ENCODE measurements at places on chromosomes 6 and 20. TPM values are rescaled to one million over a fixed set of nuclear protein-coding genes. Genes with fewer than 3 reads are reported as not detected.

C2 gene
- 54.2 TPM for total RNA-seq

ENPP4 gene
- 18.2 TPM for total RNA-seq

PACRG gene
- total RNA-seq = 4.6 TPM

MYBL2 gene
- total RNA-seq = not detected

- DNase-seq = no peak
- no peak overlapping the region for H3K4me3 ChIP-seq
- H3K27me3 ChIP-seq = no peaks in the 10 kb centered on the region
- H3K4me1 ChIP-seq = no peaks in the 10 kb centered on the region
- no peaks in the 10 kb centered on the region for H3K36me3 ChIP-seq
Measured at GRCh38 chr20:52746770-52747169, 225.4 kb upstream of the TSHZ2 start.

DNA sequence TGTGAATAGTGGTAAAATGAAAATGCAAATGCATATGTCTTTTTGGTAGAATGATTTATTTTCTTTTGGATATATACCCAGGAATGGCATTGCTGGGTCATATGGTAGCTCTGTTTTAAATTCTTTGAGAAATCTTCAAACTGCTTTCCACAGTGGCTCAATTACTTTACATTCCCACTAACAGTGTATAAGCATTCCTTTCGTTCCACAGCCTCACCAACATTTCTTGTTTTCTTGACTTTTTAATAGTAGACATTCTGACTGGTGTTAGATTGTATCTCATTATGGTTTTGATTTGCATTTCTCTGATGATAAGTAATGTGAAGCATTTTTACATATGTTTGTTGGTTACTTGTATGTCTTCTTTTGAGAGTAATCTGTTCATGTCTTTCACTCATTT lies 144.0 kb downstream of the SIM1 start:
- H3K27me3 ChIP-seq = no peaks in the 10 kb centered on the region
- no peak overlapping the region for H3K27ac ChIP-seq
- H3K36me3 ChIP-seq = no peaks in the 10 kb centered on the region
- no peak overlapping the region for H3K4me3 ChIP-seq

DNA sequence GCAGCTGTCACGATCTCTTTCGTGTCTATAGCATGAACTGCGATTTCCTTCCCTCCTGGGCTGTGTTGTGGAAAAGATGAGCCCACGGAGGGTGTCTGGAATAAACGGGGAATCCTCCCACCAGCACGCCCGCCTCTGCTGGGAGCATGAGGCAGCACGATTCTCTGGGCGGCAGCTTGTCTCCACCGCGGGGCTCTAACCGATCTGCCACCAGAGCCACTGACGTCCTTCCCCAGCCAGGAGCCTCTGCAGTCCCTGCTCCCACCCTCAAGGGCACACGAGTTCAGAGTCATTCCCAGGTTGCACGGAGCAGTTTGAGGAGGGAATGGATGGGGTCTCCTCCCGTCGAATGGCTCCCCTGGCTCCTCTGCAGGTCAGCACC lies 197.6 kb downstream of the DLL1 start:
- DNase-seq = no peak
- no peaks in the 10 kb centered on the region for H3K27me3 ChIP-seq
- no peak overlapping the region for H3K27ac ChIP-seq

- H3K36me3 ChIP-seq = no peaks in the 10 kb centered on the region
- peak overlapping the region; percentile 57 for H3K27ac ChIP-seq
- peak; percentile 86 for DNase-seq
- H3K4me1 ChIP-seq = no peaks in the 10 kb centered on the region
- no peak overlapping the region for H3K4me3 ChIP-seq
Measured at GRCh38 chr20:5072756-5073659, 46.8 kb downstream of the PCNA start.

DNA sequence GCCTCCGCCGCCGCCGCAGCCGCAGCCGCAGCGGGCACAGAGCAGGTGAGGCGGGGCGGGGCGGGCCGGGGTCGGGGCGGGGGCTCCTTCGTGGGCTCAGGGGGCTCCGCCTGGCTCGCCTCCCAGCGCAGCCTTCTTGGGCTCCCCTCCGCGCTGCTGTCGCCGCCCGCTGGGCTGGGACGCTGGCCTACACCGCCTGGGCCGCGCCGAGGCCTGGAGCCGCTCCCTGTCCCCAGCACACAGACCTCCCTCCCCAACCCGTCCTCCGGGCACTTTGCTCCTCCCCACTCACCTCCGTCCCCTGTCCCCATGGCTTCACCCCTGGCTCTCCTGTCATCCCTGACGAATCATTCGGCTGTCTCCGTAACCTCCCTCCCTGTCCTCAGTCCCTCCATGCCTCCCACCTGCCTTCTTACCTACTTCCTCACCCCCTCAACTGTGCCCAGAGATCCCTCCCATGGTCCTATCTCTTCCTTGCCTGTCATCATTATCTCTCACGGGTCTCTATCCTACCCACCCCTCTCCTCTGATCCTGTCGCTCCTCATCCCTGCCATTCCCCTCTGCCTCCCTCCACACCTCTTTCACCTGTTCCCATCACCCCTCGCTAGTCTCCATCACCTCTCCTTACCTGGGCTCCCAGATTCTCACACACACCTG lies 512 bp downstream of the TTBK1 start:
- no peak for DNase-seq
- H3K27ac ChIP-seq = no peak overlapping the region
- H3K4me1 ChIP-seq = no peaks in the 10 kb centered on the region
- no peak overlapping the region for H3K4me3 ChIP-seq
- peaks cover 43% of the 10 kb centered on the region for H3K27me3 ChIP-seq
- H3K36me3 ChIP-seq = no peaks in the 10 kb centered on the region

DNA sequence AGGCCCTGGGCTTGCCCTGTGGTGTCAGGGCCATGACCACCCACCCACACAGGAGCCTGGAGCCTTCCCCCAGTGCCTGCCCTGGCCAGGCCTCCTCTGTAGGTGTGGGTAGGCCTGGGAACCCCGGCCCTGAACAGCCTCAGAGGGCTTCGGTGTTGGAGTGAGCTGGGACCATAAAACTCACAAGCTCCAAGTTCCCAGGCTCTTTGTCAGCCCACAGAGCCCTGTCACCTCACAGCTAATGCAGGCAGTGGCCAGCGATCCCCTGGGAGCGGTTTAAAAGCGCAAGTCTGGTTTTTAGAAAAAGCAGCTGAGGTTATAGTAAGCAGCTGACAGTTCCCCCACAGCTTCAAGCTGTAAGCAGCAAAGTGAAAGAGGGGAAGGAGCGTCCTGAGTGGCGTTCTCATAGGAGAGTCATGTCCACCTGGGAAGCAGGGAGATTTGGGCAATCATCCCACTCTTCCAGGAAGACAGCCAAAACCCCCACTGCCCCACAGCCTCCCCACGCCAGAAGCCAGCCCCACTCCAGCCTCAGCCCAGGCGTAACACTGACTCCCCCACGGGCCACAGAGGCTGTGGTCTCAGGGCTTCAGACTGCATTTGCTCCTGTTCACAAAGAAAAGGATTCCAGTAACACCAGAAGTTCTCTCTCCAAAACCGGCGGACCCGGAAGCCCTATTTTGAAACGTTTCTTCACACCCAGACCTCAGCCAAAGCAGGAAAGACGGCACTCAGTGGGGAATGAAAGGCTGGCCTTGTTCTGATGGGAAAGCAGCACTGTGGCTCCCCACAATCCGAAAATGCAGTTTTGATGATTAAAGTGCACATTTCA lies 34.3 kb upstream of the FOXC1 start:
- no peaks in the 10 kb centered on the region for H3K36me3 ChIP-seq
- DNase-seq = no peak

Measured in breast epithelium (tissue), 4 donors.